ENCODE measurements at places on chromosomes 12 and 14.

- DNase-seq, result no peak
Observed at GRCh38 chr14:80269353-80269925, 58.1 kb upstream of the DIO2 start.

DNA sequence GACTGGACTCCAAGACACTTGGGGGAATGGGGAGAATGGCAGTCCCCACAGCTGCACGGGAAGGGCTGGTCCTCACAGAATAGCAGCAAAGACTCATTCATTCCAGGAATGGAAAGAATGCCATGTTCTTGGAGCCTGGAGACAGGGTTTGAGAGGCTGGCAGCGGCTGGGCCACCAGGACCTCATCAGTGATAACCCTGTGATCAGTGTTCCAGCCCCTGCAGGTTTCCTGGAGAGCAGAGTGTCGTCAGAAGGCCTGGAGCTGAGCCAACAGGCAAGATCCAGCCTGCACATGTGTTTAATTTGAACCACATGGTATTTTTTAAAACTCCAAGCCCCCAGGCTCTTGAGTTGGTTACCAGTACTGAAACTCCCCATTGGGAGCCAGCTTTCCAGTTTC, 11.3 kb downstream of the BDKRB1 start:
- no peak for DNase-seq

GRCh38 chr12:55624056-55624455, 12.6 kb upstream of the OR10P1 start:
- no peak for DNase-seq

- DNase-seq, result no peak
Observed at GRCh38 chr12:52631676-52632459, 13.5 kb upstream of the KRT73 start.

- no peak for DNase-seq
Observed at GRCh38 chr12:9730591-9730990, 2.3 kb downstream of the CLECL1 start.

DNA sequence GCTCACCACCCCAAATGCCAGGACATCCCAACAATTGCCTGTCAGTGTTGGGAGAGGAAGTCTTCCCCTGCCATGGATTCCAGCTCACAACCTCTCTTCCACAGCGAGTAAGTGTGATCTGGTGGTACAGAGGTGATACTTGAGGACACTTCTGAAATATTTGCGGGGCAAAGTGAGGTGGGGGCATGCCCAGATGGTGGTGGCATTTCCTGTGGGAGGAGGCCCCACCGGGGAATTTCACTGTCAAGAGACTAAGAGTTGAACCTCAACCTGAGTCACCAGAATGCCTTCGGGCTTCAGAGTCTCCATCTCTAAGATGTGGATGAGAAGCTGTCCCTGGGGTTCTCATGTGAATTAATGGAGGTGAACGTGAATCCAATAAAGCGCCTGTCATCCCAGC, 122.3 kb upstream of the RFLNA start:
- DNase-seq, result no peak

DNA sequence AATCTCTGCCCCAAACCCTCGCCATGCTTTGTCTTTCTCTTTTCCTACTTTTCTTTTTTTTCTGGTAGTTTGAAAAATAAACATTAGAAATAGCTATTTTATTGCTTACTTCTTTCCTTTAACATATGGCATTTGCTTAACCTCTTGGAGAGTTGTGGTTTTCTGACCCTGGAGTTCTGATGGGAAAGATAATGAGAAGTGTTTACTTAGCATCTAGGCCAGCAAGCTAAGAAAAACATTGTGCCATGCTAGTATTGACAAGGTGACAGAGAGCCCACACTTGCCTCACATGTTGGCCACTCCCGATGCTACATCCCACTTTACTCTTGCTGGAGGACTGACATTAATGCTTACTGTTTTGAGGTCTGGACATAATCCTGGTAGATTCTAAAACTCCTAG, 886.2 kb downstream of the DIO2 start:
- DNase-seq, result no peak

DNA sequence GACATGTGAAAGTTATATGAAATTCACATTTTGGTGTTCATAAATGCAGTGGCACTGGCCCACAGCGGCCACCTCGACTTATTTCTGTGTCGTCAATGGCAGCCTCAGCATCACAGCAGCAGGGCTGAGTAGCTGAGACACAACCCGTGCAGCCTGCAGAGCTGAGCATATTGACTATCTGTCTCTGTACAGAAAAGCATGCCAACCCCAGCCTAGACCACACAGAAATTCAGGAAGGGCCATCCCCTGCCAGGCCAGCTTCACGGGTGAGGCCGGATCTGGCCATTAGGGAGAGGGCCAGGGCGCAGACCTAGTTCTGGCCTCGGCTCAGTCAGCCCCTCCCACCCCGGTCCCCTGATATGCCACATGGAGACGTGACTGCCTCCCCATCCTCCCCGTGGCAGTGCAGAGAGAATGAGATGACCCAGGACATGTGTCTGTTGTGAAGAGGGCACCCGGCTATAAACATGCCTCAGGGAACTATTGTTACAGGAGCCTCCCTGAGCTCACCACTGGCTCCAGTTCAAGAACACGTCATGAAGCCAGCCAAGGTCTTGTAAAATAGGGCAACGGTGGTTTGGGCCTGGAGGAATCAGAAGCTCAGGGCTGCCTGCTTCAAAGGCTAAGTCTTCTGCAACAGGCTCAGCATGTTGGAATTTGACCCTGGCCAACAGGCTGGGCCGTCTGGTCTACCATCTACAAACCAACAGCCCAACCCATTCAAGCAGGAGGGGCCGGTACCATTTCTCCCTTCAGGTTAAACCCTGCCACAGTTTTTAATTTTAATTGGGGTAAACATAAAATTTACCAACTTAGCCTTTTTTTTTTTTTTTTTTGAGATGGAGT, 25.5 kb downstream of the SCARB1 start:
- no peak for DNase-seq

DNA sequence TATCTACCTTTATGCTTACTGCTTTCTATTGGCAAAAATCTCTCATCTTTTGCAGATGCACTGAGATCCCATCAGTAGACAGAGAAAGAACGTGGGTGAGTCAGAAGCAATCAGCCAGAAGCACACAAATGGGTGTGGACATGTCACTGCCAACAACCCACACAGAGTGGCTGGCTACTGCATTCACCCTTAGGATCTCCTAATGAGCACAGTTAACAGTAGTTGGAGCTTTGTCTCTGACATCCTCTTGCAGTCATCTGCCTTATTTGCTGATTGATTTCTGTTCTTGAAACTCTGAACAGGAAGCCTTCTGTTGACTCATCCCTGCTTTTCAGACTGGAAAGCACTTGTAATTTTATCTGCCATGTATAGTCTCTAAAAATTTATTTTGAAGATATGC, 117.2 kb downstream of the RGS6 start:
- no peak for DNase-seq

DNA sequence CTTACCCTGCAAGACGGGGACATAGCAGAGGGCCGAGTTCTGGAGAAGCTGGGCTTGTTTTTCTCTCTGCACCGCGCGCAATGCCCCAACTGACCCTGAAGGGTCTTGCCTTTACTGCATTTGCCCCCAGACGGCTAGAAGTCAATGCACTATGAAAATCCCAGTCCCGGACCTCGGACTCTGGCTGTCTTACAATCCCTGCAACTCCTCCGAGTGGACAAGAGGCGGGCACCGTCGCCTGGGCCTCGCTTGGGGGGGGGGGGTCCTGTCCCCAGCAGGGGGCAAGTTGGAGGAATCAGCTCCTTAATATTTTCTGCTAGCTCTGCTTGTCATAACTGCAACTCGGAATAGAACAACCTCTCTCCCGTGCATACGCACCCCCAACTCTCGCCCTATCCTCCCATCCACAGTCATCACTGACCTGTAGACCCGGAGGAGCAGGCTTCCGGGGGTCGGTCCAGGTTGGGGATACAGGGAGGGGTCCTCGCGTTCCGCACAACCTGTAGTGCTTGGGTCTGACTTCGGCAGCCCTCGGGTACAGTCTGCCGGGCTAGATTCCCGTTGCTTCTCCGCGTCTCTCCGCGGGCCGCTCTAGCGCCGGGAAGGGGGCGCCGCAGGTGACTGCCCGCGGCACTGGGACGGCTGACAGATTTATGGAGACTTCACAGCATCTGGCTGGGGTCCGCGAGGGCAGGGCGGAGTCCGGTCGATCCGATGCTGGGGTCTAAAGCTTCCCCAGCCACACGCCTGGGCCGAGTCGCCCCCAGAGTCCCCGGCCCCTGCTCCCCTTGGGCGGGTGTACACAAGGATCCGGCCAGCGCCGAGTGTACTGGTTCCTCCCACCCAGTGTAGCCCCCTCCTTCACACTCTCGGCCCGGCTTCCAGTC, 3.3 kb upstream of the PAX9 start:
- no peak for DNase-seq

GRCh38 chr14:59507752-59508103, 23.4 kb downstream of the JKAMP start:
- DNase-seq, result no peak

- DNase-seq, result no peak
Observed at GRCh38 chr14:67875175-67876006, 55.8 kb downstream of the RAD51B start.

DNA sequence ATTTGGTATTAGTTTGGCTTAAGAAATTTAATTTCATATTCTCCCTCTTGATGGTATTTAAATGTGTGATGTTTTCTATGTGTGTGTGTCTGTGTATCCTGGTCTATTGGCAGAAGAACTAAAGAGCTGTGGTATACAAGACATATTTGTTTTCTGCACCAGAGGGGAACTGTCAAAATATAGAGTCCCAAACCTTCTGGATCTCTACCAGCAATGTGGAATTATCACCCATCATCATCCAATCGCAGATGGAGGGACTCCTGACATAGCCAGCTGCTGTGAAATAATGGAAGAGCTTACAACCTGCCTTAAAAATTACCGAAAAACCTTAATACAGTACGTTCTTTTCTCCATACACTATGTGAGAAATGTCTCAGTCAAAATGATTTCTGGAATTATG, 14.6 kb downstream of the CDKN3 start:
- DNase-seq, result no peak

GRCh38 chr12:51972849-51973273, 21.4 kb downstream of the ACVR1B start:
- no peak for DNase-seq

DNA sequence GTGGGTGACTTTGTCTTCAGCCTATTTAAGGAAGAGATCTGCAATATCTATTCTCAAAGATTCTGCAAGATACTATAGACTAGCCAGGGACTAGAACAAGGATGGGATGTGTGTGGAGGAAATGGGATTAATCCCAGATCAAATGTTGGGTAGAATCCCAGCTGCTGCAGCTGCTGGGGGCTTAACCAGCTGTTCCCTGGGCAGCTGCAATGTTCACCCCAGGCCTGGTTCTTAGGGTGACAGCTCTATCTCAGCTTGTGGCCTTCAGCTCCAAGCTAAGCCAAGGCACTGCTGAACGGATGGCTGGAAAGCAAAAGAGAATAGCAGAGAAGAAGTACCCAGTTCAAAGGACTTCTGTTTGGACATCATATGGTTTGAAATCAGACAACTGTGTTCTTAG, 10.0 kb upstream of the RHEBL1 start:
- DNase-seq, result no peak

GRCh38 chr12:131135786-131136538, 182.3 kb downstream of the ADGRD1 start:
- no peak for DNase-seq

DNA sequence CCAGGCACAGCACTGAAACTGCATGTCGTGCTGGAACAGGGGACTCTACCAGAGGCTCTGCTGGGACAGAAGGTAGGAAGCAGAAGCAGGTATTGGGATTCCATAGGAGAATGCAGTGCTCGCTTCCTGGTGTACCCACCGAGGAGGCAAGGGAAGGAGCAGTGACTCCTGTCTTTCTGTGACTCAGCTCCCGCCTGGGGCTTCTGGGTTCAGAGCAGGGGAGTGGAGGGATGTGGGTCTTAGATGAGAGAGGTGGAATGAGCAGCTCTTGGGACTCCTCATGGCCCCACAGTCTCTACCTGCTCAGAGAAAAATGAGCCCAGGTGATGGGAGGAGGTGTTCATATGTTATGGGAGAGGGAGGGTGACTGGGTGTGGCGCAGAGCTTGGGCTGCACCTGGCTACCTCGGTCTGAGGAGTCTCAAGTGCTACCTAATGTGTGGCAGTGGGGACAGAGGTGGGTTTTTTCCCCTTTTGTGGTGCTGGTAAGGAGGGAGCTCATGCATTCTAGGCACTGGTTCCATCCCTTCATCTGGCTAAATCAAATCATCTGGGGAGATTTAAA, 26.3 kb downstream of the WNT5B start:
- no peak for DNase-seq

- DNase-seq, result no peak
Observed at GRCh38 chr14:58607952-58608317, 29.8 kb upstream of the DACT1 start.

DNA sequence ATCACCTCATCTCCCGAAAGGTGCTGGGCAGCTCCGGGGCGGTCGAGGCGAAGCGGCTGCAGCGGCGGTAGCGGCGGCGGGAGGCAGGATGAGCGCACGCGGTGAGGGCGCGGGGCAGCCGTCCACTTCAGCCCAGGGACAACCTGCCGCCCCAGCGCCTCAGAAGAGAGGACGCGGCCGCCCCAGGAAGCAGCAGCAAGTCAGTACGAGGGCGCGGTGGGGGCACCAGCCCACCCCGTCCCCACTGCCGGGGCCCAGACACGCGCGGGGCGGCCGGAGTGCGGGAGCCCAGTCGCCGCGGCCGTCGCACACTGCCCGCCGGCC, 862 bp downstream of the HMGA2 start:
- no peak for DNase-seq

DNA sequence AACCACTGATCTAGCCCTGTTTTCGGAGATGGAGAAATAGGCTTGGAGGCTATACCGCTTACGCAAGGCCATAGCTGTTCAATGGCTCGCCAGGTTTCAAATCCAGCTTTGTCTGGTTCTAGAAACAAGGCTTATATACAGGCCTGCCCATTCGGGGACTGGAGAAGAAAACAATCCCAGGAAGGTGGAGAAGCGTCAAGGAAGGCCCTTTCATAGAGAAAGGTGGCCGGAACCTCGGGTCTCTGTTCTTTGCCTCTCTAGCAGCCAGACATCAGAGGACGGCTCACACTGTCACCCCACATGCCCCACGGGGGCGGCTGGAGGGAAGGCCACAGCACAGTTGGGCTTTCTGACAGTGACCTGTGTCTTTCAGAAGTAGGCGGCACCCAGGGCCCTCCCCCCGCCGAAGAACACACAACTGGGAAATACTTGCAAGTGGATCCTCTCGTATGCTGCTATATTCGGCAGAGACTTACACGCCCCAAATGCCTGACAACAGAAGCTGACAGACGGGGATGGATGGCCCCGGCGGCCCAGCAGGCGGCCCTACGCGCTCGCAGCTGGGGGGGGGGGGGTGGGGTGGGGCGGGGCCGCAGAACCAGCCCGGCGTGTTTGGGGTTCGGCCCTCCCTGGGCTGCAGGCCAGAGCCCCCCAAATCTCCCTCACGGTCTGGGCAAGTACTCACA, 4.5 kb upstream of the SETD1B start:
- no peak for DNase-seq

GRCh38 chr14:66495218-66496098, 9.3 kb downstream of the CCDC196 start:
- no peak for DNase-seq

GRCh38 chr12:114864837-114865551, 181.0 kb upstream of the TBX3 start:
- no peak for DNase-seq

DNA sequence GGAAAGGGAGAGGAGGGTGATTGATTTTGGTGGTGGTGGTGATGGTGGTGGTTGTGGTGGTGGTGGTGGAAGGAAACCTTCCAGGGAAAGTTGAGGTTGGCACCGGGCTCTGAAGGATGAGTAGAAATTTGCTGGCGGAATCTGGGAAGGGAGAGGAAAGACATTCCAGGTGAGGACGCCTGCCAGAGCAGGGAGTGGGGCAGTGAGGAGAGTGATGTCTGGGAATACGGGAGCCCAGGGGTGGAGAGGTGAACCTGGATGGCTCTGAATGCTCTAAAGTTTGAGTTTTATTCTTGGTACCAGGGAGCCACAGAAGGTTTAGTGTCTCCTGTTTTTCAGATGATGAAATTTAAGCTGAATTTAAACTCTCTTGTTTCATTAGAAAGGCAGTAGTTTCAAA, 16.0 kb downstream of the CHST11 start:
- no peak for DNase-seq
